ENCODE measurements at places on chromosomes 1 and 21.

DNA sequence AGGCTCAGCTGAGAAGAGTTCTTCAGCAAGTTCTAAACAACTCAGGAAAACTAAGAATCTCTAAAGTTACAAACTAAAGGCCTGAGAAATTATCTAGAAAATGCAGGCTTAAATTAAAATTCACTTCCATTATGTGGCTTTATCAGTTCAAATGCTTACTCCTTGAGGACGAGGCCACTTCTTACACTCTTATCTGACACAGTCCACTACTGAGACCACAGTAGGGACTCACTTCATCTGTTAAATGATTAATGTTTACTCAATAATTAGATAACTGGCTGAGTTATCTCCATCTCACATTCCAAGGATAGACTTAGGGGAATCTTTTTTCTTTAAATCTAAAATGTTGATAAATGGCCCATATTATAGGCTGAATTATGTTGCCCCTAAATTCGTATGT is 1.6 kb downstream of the C1orf141 start:
- DNase-seq: no peak

GRCh38 chr21:43859747-43860214 is 5.2 kb upstream of the AGPAT3 start:
- no peak for DNase-seq

DNA sequence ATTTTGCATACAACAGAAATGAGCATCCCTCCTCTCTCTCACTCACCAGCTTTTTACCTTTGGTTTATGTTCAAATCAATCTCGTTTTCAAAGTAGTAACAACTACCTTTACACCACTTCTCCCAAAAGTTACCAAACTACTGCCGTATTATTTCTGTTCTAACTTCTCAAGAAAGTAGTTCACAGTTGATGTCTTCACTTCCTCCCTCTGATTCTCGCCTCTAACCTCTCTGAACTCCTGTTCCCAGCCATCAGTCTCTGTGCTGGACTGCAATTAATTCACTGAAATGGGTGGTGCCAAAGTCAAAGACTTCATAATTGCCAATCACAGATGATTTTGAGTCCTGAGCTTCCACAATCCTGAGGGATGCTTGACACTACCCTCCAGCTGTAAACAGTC is 54.0 kb downstream of the ZNF281 start:
- DNase-seq: no peak

DNA sequence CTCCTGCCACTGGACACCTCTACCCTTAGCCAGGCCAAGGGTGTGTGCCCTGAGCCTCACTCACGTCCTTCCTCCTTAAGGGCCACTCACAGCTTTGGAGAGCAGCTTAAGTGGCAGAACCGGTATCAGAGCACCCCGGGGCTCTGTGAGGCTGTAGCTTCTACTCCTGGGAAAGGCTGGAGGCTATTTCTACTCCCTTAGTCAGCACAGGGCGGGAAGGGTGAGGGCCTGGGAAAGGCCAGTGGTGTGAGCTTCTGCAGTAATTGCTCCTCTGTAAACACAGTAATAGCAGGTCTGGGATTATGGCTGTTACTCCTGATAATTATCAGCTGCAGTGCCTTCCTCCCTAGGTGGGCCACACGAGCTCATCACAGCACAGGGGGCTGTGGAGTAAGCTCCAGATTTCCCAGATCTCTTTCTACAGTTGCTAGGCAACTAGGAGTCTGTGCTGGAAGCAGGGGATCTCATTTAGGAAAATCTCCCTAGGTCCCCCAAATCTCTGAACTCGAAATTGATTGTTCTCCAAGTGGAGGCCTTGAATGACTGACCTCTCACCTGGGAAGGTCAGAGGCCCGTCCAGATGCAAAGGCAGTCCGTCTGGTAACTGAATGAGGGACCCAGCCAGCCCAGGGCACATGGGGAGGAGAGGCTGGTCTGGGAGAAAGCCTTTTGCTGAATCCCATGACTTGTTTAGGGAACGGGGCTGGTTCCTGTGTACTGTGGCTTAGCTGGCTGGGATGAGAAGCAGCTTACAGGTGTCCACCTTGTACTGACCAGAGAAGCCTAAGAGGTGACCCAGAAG is 29.3 kb downstream of the IER5 start:
- DNase-seq: no peak

DNA sequence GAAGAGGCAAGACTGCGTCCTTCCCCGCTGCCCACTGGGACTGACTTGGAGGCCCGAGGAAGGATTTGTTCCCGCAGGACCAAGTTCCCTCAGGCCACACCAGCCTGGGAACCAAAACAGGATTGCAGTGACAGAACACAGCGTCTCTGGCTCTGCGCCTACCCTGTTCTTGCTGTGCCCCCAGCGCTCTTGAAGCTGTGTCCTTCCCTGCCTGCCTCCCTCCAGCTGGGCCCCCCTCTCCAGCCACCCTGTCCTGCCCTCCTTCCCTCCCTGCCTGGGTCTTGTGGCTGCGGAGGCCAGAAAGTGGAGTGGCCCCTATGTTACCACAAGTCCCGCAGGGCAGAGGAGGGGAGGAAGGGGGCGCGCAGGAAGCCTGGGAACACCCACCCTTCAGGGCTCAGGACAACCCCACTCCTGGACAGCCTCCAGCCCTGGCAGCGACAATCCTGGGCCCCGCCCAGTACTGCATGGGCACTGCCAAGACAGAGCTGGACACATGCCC is 164.9 kb downstream of the DYRK1A start:
- no peak for DNase-seq

DNA sequence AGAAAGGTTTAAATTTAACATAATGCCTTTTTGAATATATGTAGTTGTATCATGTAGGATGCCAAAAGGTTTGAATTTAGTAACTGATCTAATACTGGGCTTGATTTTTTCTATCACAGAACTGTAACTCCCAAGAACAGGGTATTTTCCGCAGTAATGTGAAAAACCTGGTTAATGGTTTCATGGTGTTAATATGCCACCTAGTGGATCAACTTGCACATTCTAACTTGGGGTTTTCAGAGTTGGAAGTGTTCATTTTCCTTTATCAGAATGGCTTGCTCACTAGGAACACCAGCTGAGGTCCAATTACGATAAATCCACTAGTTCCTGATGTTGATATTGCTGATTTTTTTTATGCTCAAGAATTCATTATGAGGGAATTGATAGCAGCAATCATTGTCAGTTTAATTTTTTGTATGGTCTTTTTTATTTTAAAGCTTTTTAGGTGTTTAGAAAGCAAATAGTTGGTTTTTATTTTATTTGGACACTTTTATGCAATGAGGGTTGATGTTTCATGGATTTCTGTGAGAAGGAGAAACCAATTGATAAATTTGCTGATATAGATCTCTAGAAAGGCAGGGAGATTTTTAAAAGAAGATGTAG is 157.2 kb downstream of the PLA2G4A start:
- no peak for DNase-seq

GRCh38 chr1:89312572-89312971 is 39.9 kb upstream of the GBP5 start:
- DNase-seq: no peak

DNA sequence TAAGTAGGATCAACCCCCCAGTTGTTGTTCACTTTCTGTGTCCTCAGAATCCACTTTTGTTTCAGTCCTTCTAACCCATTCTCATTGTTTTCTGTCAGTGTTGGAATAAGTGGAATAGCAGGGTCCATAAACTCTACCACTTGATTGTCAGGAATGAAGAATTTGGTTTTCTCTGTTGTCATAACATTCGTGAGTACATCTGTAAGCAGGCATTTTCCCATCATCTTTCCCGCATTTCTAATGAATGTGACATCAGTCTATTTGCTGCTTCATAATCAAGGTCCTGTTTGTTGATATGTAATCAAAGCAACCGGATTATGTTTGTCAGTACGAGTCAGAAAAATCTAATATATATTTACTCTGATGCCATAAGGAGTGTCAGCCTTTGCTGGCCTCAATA is 147.1 kb downstream of the KIF26B start:
- DNase-seq: no peak

DNA sequence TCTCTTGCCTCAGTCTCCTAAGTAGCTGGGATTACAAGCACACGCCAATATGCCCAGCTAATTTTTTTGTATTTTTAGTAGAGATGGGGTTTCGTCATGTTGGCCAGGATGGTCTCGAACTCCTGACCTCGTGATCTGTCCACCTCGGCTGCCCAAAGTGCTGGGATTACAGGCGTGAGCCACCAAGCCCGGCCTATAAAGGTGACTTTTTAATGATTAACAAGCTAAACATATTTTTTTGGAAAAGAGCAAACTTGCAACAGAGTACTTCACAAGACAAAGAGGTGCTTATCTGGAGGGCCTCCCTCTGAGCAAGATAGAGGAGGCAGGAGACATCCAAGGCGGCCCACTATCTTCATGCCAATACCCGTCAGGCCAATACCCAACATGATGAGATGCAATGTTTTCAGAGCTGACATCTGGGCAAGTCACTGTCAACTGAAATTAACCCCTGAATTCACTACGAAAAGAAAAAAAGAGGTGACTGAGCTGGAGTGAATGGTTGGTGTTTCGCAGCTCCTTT is 10.5 kb downstream of the BCAR3 start:
- DNase-seq: no peak

DNA sequence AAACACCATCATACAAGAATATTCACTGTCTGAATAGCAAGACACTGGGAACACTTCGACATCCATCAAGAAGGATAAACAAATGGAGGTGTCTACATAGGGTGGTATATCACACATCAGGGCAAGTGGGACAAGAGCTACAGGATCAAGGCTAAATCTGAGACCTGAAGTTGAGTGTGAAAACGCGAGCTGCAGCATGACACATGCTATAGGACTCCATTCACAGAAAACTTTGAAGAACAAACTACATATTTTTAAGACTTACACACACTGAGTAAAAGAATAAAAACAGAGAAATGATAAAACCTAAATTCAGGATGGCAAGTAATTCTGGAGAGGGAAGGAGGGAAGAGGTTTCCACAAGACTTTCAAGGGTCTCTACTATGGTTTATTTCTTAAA is 2.1 kb downstream of the TTC39A start:
- DNase-seq: no peak

GRCh38 chr1:55575571-55576279 is 360.6 kb upstream of the USP24 start:
- no peak for DNase-seq

GRCh38 chr21:32567626-32568025 is 17.7 kb downstream of the TCP10L start:
- no peak for DNase-seq

- no peak for DNase-seq
These were observed 1.2 kb downstream of the GLIS1 start for GRCh38 chr1:53737648-53738204.

DNA sequence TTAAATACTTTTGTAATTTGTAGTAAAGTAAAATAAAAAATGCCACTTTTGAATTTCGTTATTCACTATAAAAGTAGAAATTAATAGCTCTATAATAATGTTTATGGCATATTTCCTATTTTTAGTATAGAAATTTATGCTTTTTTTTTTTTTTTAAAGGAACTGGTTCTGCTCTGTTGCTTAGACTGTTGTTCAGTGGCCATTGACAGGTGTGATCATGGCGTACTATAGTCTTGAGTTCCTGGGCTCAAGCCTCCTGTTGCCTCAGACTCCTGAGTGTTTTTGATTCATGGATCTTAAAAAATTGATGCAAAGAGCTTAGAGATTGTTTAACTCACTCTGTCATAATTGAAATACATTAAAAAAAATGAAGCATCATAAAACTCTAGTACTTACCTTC is 53.6 kb downstream of the RPS6KC1 start:
- no peak for DNase-seq

DNA sequence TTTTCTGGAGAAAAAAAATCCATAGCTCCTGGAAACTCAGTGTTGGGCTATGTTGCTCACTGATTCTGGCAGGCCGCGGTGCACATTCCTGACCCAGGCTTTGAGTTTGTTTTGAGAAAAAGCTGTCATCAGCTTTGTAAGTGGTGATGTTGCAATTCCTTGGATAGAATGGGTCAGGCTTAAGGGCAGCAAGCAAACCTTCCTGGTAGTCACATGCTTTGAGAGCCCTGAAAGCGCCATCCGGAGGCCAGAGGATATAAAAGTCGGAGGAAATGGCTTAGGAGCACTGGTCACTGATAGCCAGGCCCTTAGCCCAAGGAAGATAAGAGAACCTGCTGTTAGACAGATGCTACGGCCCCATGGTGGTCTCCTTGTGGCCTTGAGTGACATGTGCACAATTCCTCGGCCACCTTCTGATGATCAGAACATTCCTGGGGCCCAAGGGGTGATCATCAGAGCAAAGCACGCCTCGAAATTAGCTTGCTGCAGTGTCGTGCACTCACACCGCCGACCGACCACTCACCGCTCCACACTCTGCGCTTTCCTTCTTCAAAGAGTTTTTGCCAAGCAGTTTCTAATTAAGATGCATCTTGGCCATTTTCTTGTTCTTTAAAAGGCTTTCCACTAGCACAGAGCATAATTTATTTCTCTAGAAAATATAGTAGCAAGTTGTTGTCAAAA is 78.6 kb downstream of the MAN1C1 start:
- no peak for DNase-seq

GRCh38 chr1:212315907-212316306 is 30.7 kb downstream of the PPP2R5A start:
- no peak for DNase-seq

DNA sequence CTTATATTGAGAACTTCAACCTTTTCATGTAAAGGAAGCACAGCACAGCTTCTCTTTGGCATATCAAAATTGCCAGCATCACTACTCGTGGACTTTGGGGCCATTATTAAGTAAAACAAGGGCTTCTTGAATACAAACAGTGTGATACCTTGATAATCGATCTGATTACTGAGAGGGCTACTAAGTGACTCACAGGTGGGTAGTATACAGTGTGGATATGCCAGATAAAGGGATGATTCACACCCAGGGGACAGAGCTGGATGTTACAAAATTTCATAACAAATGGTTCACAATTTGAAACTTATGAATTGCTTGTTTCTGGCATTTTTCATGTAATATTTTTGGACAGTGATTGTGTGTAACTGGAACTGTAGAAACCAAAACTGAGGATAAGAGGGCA is 15.4 kb downstream of the HDAC1 start:
- DNase-seq: no peak

DNA sequence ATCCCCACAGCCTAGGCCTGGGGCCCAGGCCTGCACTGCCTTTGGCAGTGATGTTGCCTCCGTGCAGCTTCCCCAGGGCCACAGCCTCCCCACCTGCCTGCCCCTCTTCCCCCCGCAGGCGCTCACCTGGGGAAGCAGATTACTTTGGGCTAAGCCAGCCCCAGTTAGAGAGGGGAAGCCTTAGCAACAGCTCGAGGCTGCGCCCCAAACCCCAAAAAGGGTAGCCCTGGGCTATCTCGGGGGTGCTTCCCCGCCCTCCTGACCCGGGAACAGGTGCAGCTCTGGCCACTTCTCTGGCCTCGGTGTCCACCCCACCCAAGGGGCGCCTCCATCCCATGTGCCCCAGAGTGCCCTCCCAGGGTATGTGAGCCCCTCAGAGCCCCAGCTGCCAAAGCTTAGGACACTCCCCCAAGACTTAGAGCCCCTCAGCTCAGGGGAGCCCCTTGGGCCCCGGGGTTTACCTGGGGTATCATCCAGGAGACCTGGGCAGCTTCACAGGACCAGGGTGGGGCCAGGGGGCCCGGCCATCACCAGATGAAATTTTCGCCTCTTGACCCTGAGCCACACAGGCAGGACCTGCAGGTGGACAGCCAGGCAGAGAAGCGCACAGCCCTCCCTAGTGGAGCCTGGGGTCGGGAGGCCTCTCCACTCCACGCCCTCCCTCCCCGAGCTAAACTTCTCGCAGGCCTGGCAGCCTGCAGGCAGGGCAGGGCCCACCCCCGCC is 3.3 kb upstream of the TTC34 start:
- no peak for DNase-seq

Measured in stimulated activated CD8-positive, alpha-beta memory T cell treated with anti-CD3 and anti-CD28 coated beads, Interleukin-2, amount 100 ng/mL, for 48 hours (primary cell).